Inflammatory macrophage treated with lipopolysaccharide for 4 hours (primary cell): ENCODE measurements at places on chromosomes 5 and 9.
A peak's percentile ranks its signal among the peaks of the same experiment; 100 is the strongest.

DNA sequence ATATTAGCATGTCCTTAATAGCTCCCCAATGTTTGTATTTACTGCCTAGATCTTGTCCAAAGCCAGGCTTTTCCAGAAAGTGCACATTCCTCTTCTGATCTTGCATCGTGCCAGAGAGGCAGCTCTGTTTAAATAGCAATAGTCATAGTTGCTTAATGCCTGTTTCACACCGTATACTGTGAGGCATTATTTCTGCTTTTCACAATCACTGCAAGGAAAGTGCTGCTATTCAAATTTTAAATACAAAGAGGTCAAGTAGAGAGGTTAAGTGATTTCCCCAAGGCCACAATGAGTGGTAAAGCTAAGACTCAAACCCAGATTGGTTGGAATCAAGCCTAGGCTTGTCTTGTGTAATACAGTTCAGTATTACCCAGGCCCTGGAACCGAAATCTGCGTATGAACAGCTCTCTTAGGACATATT is 153.6 kb downstream of the SNX18 start:
- DNase-seq, result peak; percentile 98

GRCh38 chr9:17776735-17777134 is 197.9 kb downstream of the SH3GL2 start:
- DNase-seq, result no peak

- DNase-seq, result no peak
Observed at GRCh38 chr5:55218967-55219366, 8.1 kb downstream of the MCIDAS start.

- DNase-seq, result peak; percentile 94
Observed at GRCh38 chr5:135110785-135111596, 77.0 kb upstream of the PITX1 start.

DNA sequence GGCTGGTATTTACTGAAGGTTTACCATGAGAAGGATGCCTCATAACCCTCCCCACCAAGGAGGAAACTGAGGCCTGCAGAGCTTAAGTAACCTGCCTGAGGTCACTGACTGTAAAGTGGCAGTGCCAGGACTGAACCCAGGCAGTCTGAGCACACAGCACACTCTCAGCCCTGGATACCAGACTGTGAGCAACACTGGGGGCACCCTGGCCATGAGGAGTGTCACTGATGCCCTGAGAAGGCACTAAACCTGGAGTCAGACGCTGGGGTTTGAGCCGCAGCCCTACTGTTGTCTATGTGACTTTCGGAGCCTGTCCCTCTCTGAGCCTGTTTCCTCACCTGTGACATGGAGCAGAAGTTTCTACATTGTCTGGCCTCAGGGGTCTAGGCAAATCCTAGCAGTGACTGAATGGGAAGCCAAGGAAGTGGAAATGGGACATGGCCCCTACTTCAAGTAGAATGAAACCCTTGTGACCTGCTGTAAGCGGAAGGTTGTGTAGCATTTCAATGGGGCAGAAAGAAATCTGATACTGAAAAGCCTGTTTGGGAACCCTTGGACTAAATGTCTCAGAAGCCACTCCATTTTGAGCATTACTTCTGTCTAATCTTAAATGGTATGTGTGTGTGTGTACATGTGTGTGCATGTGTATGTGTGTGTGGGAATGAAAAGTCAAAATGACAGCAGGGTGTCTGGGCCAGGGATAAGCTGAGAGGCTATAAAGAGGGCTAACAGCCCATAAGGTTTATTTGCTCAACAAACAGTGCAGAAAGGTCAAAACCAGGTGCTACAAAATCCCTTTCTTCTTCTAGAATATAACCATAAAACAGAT is 36.0 kb downstream of the B4GALT1 start:
- DNase-seq, result no peak

- DNase-seq, result no peak
Observed at GRCh38 chr9:136535070-136535469, 10.8 kb downstream of the NOTCH1 start.

GRCh38 chr5:52995095-52995494 is 5.9 kb downstream of the ITGA2 start:
- DNase-seq, result no peak

- no peak for DNase-seq
Observed at GRCh38 chr5:10323588-10324488, 16.1 kb upstream of the CMBL start.

DNA sequence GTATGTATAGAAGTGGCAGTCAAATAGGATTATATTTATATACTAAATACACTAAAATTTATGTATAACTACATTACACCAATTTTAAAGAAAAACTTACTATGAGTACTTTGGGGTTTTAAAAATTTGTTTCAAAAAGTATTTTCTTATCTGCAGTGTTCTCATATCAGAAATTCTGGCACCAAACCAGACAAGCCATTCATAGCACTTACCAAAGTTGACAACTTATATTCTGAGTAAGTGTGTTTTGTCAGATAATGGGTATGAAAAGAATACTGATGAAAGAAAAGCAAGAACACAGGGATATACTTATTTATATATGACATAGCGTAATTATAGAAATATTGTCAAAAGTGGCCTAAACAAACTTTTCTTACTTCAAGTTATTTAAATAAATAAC is 67.5 kb downstream of the SPEF2 start:
- DNase-seq, result no peak

DNA sequence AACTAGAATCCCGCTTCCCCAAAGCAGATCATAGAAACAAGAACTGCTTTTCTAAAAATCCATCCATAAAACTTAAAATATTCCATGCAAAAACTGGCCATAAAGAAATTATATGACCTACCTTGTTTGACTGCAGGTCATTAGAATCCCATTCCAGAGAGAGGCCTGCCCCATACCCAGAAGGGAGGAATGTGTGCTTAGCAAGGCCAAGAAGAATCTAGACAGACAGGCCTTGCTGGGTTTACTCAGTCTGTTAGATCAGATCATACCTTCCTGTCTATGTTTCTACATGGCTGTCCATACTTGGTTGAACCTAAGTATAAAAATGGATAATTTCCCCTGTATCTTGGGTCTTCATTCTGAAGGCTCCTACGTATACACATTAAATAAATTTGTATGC is 358.8 kb upstream of the TRPC7 start:
- DNase-seq, result no peak

GRCh38 chr9:35311891-35312639 is 150.3 kb downstream of the UNC13B start:
- no peak for DNase-seq

- DNase-seq, result no peak
Observed at GRCh38 chr5:178377583-178378270, 145.1 kb upstream of the PHYKPL start.

GRCh38 chr5:21199087-21199486 is 1211.1 kb upstream of the CDH18 start:
- no peak for DNase-seq

- DNase-seq, result peak; percentile 16
Observed at GRCh38 chr5:94901191-94901979, 282.9 kb downstream of the SLF1 start.

GRCh38 chr9:129235931-129236331 is 57.9 kb upstream of the IER5L start:
- no peak for DNase-seq

DNA sequence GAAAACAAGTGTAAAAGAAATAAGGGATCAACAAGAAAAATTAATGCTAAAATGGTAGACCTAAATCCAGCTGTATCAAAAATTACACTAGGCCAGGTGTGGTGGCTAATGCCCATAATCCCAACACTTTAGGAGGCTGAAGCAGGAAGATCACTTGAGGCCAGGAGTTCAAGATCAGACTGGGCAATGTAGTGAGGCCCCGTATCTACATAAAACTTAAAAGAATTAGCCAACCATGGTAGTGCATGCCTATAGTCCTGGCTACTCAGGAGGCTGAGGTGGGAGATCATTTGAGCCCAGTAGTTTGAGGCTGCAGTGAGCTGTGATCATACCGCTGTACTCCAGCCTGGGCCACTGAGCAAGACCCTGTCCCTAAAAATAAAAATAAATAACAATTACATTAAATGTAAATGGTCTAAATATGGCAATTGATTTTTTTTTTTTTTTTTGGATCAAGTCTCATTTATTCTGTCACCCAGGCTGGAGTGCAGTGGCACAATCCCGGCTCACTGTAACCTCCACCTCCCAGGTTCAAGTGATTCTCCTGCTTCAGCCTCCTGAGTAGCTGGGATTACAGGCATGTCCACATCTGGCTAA is 4.2 kb upstream of the FAM151B start:
- no peak for DNase-seq

- DNase-seq, result no peak
Observed at GRCh38 chr5:143892271-143892670, 80.3 kb downstream of the HMHB1 start.

DNA sequence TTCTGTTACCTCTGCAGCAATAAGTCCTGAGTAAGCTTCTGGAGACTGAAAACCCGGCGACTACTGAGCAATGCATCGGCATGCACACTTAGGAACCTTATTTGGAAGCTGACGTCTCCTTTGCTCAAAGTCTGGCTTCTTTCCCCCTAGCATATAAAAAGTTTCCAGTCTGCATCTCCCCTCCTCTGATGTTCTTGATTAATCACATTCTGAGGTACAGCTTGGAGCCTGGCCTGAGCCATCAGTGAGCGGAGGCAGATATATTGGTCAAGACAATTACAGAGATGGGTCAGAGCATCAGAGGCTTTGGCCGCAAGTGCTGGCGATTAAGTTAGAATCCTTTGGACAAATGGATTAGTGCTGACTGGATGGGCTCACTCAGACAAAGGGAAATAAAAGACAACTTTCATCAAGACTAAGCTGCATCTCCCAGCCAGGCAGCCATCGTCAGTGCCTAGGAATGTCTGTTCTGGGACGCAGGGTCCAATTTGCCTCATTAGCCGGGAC is 140.7 kb downstream of the MTX3 start:
- no peak for DNase-seq

GRCh38 chr9:34185778-34186551 is 7.1 kb downstream of the UBAP1 start:
- peak; percentile 96 for DNase-seq

- no peak for DNase-seq
Observed at GRCh38 chr5:126512451-126512850, 82.6 kb downstream of the ALDH7A1 start.

GRCh38 chr5:13217636-13218035 is 726.9 kb downstream of the DNAH5 start:
- DNase-seq, result no peak

DNA sequence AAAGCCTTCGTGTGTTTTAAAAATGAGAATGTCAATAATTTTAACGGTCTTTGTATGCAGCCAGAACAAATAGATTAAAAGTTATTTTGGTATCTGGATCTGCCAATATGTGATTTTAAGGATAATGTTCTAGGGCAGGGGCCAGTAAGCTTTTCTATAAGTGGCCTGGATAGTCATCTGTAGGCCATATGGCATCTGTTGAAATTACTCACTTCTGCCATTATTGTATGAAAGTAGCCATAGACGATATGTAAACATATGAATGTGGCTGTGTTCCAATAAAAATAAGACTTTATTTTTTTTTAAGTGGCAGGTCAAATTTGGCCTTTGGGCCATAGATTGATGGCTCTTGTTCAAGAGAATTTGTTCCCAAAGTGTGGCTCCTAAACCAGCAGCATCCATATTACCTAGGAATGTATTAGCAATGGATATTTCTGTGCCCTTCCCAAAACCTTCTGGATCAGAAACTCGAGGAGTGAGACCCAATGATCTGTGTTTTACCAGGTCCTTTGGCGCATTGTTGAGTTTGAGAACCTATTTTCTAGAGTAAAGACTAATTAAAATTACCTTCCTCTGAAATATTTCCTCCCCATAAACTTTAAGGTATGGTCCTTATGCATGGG is 55.9 kb downstream of the C6 start:
- DNase-seq, result no peak

DNA sequence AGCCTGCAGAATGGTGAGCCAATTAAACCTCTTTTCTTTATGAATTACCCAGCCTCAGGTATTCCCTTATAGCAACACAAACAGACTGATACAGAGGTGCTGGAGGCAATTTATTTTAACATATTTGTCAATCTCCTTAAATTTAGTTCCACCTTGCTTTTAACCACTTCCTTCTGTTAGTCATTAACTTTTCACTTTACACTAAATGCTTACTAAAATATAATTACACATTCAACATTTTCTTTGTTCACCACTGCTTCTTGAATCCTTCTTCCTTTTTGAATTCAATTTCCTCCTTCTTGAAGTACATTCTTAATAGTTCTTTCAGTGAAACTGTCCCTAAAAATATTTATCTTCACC is 39.4 kb downstream of the LYRM7 start:
- no peak for DNase-seq
